ENCODE measurements at places on chromosomes 5 and 9. TPM values are rescaled to one million over a fixed set of nuclear protein-coding genes. Genes with fewer than 3 reads are reported as not detected.

ZER1 gene
- total RNA-seq: 25.0 TPM

GRCh38 chr9:133955821-133956411, 36.2 kb downstream of the VAV2 start:
- DNase-seq: peak; percentile 23

DNA sequence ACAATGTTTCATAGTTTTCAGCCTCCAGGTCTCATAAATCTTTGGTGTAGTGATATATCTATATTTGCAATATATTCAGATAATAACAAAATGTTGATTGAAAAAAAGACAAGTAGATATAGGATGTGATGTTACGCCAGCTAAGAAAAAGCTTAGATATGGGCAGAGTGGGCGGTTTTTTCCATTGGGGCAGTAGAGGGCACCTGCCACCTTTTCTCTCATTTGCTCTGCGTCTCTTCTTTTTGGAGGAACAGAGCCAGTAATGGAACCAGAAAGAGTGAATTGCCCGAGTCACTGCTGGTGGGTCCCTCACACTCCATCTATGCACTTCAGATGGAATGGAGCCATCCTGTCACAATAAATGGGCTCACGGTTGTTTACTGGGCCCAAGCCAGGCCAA, 62.1 kb upstream of the FANCC start:
- DNase-seq: no peak

DNA sequence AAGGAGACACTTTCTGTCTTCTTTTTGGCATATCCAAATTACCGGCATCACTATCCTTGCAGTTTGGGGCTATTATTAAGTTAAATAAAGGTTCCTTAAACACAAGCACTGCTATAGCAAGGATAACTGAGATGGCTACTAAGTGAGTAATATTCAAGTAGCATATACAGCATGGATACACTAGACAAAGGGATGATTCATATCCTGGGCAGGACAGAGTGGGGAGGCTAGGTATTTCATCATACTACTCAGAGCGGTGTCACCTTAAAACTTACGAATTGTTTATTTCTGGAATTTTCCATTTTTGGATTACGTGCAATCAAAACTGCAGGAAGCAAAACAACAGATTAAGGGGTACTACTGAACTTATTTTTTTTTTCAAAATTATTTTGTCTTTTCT, 54.1 kb downstream of the FER start:
- peak; percentile 90 for DNase-seq

NRG2 gene
- total RNA-seq: 0.52 TPM

DNA sequence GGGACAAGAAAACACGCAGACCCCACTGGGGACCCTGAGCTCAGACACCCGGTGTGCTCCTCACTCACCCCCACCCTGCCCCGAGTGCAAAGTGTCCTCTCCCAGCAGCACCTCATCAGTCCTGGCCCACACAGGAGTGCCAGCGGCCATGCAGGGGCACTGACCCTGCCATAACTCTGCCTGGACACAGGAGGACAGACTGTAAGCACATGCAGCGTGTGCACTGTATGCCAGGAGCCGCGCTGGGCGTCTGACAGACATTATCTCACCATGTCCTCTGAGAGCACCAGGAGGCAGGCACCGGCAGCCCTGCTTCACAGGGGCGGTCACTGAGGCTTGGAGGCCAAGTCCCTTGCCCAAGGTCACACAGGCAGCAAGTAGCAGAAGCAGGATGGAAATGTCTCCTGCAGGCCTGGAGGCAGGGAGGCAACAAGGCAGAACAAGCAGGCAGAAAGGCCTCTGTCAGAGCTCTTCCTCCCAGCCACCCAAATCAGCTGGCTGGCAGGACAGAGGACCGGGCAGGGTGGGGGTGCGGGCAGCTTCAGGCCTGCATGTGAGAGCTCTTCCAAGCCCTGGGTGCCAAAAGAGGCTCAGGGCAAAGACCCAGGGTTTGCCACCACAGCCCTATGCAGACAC, 8.4 kb downstream of the EEIG1 start:
- no peak for DNase-seq

DNA sequence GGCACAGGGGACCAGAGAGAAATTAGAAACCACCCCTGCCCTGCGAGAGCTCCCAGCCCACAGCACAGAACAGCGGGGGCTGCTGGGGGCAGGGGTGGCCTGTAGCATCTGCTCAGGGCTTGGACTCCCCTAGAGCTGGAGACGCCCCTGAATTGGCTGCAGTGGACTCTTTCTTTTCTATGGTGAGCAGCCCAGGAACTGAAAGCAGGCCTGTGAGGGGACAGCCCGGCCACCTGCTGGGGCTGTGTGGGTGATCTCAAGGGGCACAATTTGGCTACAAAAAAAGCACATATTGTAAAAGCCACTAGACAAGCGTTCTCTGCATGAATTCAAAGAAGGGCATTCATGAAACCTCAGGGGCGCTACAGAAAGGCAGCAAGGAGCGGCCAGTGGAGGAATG, 57.5 kb upstream of the ICE1 start:
- no peak for DNase-seq

DNA sequence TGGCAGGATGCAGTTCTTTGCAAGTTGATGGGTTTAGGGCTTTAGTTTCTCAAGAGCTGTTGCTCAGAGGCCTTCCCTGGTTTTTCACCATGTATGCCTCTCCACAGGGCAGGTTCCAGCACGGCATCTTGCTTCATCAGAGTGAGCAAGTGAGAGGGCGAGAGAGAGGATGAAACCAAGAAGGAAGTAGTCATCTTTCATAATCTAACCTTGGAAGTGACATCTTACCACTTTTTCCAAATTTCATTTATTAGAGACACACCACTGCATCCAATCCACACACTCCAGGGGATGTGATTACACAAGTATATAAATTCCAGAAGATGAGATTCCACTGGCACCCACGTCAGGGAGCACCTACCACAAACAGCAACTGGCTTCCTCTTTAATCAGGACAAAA, 294.4 kb downstream of the MARCHF11 start:
- no peak for DNase-seq

SH3RF2 gene
- total RNA-seq: 8.1 TPM

GRCh38 chr5:120806202-120806601, 342.1 kb downstream of the PRR16 start:
- no peak for DNase-seq

PCDHB12 gene
- total RNA-seq: 1.2 TPM

DNA sequence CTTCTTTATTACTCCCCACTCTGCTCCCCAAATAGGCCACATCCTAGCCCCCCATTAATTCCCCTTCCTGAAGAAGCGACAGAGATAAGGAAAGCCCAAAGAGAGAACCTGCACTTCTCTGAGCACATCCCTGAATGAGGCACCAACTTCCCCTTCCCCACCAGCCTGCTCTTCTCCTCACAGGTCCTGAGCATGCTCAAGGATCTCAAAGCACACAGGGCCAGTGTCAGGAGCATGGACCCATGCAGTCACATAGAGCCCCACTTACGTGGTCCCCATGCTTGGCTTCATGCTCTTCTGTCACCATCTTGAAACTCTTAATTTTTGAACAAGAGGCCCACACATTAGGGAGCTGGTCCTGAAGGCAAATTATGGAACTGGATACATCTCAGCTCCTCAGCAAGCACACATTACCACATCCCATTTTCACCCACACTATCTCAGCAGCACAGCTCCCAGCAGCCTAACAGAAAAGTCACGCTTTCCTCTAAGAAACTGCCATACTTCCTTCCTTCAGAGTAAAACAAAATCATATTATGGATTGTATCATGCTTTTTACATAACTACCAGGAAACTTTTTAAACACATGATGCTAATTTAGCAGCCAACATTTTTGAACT, 99.8 kb downstream of the NFIB start:
- no peak for DNase-seq

- DNase-seq: no peak
Measured at GRCh38 chr9:135506327-135507103, 6.0 kb downstream of the MRPS2 start.

ASTN2 gene
- 42.2 TPM for total RNA-seq

DNA sequence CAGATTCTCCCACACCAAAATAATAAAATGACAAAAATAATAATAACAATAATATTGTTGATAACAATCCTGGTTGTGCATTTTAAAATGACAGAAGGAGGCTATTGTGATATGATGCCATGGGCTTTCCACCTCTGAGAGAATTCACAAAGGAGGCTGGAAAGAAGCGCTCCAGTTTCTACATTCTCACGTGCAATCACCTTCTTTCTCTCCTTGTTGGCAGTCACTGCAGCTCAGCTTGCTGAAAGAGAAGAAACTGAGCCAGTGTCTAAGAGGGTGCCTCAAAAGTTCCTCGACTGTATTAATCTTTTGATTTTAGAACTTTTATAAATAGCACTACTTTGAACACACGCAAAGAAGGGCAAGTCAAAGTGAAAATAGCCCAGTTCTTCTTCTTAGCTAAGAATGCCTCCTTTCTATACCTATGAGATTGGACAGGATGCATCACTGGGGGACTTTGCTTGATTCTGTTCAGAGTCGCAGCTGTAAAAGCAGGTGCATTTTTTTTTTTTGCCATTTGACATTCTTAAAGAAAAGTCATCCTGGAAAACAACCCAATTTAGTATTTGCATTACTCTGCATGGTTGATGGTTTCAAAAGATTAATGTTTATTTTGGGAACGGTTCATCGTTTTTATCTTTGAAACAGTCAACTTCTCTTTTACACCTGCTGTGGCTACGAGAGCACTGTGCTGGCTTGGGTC, 12.4 kb upstream of the SUB1 start:
- DNase-seq: no peak

FOXI1 gene
- not detected for total RNA-seq

IL5 gene
- total RNA-seq: not detected

ENTPD8 gene
- total RNA-seq: 0.05 TPM

GRCh38 chr5:153636670-153637451, 146.4 kb downstream of the GRIA1 start:
- no peak for DNase-seq

NUTM2G gene
- not detected for total RNA-seq

PCDHA4 gene
- 9.6 TPM for total RNA-seq

YIPF5 gene
- 123 TPM for total RNA-seq

LMNB1 gene
- total RNA-seq: 9.6 TPM

- DNase-seq: no peak
Measured at GRCh38 chr5:96402500-96402899, 30.5 kb downstream of the PCSK1 start.

- DNase-seq: no peak
Measured at GRCh38 chr5:8521991-8522390, 653.0 kb downstream of the MTRR start.

DNA sequence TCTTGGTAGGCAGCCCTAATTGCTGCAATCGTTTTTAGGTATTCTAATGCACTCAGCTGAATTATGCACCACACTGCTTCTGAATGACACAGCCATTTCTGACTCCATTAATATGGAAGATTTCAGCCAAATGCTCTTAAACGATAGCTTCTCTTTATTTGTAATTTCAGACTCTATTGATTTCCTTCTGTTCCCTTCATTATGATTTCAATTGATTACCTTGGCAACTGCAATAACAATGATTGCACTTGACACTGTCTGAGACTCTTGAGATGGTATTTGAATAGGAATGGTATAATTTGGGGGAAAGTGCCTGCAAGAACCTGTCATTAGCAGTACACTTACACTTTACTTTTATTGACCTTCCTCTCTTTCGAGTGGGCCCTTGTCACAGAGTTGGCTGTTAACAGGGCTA, 296.1 kb upstream of the DMAC1 start:
- DNase-seq: no peak

STPG3 gene
- total RNA-seq: not detected

- DNase-seq: peak; percentile 73
Measured at GRCh38 chr5:154273028-154273617, 82.6 kb downstream of the GALNT10 start.

GRCh38 chr5:40416588-40416987, 263.1 kb upstream of the PTGER4 start:
- DNase-seq: no peak

GCNT4 gene
- total RNA-seq: 11.6 TPM

GRCh38 chr5:54140247-54140840, 170.0 kb downstream of the ARL15 start:
- no peak for DNase-seq

ZBED3 gene
- total RNA-seq: 13.4 TPM
